ENCODE measurements at places on chromosomes 12 and 14. TPM values are rescaled to one million over a fixed set of nuclear protein-coding genes. Genes with fewer than 3 reads are reported as not detected.

- no peak for DNase-seq
These were observed 9.3 kb upstream of the USP15 start for GRCh38 chr12:62250671-62251608.

DNA sequence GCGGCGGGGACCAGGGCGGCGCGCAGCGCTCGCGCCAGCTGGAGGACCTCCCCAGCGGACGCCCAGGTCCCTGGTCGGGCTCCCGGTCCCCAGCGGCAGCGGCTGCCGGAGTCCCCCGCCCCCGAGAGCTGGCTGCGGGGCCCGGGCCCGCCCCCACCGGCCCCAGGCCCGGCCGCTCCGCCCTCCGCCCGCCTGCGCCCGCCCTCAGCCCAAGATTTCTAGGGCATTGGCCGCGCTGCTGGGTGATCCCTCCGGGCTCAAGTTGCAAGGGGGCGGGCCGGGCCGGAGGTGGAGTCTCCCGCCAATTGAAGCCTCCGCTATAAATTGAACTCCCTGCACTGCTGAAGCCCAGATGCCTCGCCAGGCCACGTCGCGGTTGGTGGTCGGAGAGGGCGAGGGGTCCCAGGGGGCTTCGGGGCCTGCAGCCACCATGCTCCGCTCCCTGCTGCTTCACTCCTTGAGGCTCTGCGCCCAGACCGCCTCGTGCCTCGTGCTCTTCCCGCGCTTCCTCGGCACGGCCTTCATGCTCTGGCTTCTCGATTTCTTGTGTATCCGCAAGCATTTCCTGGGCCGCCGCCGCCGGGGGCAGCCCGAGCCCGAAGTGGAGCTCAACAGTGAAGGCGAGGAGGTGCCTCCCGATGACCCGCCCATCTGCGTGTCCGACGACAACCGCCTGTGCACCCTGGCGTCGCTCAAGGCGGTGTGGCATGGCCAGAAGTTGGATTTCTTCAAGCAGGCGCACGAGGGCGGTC, at the start of gene DIO3:
Gene DIO3, plus strand, starts transcription at position 351 of the 752 bp plus-strand sequence.
- no peak for DNase-seq

- no peak for DNase-seq
These were observed 236.0 kb downstream of the ATP23 start for GRCh38 chr12:58177366-58177765.

GRCh38 chr14:40694023-40694422, 912.7 kb upstream of the LRFN5 start:
- no peak for DNase-seq

DNA sequence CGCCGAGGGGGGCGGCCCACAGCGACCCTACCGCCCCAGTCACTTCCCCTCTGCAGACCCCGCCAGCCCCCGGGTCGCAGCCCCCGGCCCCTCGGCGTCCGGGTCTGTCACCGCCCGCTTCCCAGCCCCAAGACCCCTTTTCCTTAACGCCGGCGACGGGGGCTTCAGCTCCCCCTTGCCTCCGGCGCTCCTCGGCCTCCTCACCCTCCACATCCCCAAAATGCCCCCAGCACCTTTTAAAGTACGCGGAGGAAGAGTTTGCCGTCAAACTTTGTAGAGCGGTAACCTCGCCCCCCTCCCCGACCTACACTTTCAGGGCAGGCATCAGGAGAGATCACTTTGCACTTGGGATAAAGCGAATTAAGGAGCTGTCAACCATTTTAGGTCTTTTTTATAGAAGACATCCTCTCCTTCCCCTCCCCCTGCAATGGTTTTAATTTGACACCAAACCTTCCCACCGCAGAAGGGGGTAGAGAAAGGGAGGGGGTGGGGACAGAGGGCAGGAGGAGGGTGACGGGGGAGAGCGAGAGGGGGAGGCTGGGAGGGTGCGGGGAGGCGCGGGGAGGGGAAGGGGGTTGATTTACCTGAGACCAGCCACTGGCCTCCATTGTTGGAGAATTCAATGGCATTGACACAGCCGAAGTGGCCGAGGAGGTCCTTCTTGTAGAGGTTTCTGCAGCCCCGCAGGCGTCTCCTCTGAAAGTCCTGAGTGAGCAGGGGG, 578 bp downstream of the DCAF5 start:
- DNase-seq = peak; percentile 53

LYZ gene
- polyA plus RNA-seq = 836 TPM

GRCh38 chr12:1798641-1799020, 21.7 kb upstream of the LRTM2 start:
- no peak for DNase-seq

MGP gene
- polyA plus RNA-seq = 18.9 TPM

RIMBP2 gene
- 0.22 TPM for polyA plus RNA-seq

- no peak for DNase-seq
These were observed 17.4 kb downstream of the FAM181A start for GRCh38 chr14:93944348-93945069.

DNA sequence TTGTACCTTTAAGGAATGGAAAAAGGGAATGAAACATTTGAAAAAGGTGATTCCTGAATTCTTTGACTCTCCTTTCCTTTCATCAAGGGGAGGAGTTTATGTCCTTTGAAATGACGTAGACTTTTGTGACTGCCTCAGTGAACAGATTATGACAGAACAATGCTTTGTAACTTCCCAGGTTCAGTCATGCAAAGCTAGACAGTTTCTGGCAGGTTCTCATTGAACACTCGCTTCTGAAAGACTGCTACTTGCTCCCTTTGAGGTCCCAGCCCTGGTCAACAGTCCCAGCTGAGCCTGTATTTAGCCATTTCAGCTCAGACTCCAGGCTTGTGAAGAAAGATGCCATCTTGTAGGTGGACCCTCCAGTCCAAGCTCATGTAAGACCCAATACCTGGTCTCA, 1178.9 kb downstream of the BCL11B start:
- DNase-seq = no peak

DNA sequence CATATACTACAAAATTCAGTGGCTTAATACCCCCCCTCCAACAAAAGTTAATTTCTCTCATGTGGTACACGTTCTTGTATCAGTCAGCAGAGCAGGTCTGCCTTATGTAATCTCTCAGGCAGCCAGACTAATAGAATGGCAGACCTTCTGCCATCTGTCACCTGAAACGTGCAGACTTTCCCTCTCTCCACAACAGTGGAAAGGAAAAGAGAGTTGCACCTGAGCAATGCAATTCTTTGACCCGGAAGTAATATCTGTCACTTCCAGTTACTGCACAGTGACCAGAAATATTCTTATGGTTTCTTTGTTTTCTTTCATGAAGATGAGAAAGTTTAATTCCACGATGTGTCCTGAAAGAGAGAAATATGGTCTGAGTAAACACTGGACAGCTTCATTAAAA, 14.4 kb downstream of the KERA start:
- no peak for DNase-seq

DNA sequence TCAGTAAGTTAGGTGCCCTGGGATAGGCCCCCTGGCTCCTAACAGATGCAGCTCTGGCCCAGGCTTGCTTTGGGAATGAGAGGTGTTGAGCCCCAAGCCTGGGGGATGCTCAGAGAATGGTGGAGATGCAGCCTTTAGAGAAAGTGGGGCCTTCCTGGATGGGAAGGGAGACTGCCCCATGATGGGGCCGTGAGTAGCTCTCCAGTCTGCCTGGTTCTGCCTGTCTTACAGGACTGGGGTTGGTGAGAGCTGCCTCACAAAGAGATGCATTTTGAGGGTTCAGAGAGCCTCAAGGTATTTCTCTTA, 523 bp upstream of the VRTN start:
- DNase-seq = no peak

RIPK3 gene
- 58.6 TPM for polyA plus RNA-seq

GRCh38 chr14:63993992-63994391, 141.2 kb downstream of the SYNE2 start:
- DNase-seq = peak; percentile 5

- DNase-seq = no peak
These were observed 103.1 kb downstream of the SMOC1 start for GRCh38 chr14:69982220-69982839.

GRCh38 chr14:50083467-50084337, 32.7 kb downstream of the VCPKMT start:
- no peak for DNase-seq

- no peak for DNase-seq
These were observed 164.3 kb upstream of the PDZRN4 start for GRCh38 chr12:41023836-41024235.

DNA sequence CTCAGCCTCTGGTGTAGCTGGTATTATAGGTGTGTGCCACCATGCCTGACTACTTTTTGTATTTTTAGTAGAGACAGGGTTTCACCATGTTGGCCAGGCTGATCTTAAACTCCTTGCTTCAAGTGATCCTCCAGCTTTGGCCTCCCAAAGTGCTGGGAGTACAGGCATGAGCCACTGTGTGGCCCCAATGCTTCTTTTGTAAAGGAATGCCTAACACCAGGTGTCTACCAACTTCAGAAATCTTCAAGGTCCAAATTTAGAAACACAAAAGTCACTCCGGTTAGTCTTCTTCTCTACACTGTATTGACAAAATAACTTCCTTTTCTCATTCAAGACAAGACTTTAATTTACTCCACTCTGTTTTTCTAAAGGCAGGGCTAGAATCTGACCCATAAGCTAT, 188.7 kb downstream of the PRKD1 start:
- no peak for DNase-seq

GRCh38 chr14:89405712-89406111, 11.3 kb downstream of the FOXN3 start:
- no peak for DNase-seq

Measured in small intestine (tissue), 16 donors.